ENCODE measurements at places on chromosomes 7 and 10.

DNA sequence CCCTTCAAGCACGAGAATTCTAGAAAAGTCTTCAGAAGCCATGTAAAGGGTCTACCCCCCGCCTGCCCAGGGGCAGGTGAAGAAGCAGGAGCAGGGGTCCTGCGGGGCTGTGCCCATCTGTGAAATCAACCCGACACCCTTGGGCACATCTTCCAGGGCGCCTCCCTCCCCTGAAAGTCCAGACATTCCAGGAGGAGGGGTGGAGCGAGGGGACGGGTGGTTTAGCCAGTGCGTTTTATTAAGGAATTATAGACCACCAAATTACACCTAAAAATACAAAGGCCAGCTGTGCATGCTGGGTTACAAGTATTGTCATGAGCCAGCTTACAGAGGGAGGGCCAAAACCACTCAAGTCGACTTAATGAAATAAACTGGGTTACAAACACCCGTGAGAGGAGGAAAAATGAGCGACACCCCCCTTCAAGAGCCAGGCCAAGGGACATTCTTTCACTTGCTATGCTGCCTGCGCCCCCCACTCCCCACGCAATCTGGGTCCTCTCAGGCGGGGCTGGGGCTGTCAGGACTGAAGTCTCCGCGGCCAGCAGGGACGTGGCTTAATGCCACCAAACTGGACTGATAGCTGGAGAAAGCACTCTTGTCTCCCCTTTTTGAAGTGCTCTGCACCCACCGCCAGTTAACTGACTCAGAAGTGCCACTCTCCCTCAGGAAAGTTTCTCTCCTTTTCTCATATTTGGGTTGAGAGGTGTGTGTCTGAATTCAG, 360.3 kb downstream of the FRMD4A start:
- no peak for DNase-seq

GRCh38 chr7:47089461-47089860, 492.4 kb downstream of the TNS3 start:
- DNase-seq = no peak

- DNase-seq = no peak
These were observed 93.8 kb downstream of the ADAM12 start for GRCh38 chr10:126294451-126294850.

GRCh38 chr7:5636914-5637313, 144.5 kb downstream of the RNF216 start:
- DNase-seq = no peak

DNA sequence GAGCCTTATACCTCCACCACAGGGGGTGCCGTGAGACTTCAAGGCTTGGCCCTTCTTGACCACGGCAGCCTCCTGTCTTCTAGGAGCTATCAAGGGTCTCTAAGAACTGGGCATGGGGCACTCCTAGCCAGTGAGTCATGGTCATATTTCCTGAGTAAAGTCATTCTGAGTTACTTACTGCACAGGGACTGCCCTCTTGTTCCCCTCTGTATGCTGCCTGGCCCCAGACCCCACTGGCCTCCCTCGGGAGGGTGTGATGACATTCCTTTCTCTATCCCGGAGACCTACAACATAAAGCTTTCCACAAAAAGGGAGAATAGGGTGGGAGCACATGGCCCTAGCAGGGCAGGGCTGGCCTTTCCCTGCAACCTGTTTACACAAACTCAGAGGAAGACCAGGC, 21.4 kb downstream of the DPCD start:
- no peak for DNase-seq

DNA sequence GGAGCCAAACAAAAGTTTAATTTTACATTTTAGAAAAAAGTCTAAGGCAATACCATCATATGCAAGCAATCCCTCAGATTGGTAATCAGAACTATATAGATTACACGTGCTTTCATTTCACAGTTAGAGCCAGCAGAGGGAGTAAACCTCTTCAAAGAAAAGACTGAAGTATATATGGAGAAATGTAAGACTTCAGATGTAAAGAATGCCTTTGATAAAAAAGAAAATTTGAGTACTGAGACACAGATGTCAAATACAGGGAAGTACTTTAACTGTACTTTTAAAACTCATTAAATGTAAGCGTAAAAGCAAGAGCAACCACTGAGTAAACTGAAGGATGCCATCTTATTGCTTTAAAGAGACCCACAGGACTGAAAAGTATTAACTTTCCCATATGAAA, 101.4 kb upstream of the FAM133B start:
- peak; percentile 13 for DNase-seq

GRCh38 chr10:113463777-113464176, 89.1 kb upstream of the HABP2 start:
- no peak for DNase-seq

DNA sequence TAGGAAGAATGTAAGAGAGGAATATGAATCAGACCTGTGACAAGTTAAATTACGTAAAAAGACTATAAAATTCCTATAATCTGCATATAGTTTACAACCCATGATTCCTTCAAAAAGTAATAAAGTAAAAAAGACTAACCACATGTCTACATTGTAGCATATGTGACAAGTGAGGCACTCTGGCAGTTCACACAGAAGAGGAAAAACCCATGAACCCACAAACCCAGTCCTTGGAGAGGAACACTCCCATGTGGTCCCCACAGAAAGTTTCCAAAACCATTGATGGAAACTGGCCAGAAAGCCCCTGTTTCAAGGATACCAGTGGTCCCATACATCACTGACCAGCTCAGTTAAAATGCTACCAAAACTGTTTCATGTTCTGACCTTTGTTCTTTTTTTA, 15.7 kb downstream of the KDM7A start:
- DNase-seq = no peak

- DNase-seq = no peak
These were observed 25.5 kb downstream of the RABGEF1 start for GRCh38 chr7:66766041-66766440.

DNA sequence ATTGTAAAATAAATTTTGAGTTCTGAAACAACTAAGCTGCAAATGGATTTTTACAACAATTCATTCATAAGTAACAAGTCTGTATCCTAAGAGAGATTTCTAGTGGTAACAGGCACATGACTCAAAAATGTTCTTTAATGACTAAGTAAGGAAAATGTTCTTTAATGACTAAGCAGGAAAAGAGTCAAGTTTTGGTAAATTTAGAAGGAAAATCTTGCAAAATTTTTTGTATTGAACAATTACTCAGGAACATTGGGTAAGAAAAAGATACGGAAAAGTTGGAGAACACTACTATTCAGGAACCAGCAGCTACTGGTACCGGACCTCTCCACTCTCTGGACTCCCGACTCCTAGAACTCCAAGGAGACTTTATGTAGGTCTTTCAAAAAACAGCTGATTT, 33.5 kb downstream of the HYCC1 start:
- DNase-seq = no peak

GRCh38 chr10:79936625-79937615, 12.0 kb downstream of the SFTPD start:
- no peak for DNase-seq

GRCh38 chr10:98286419-98286818, 18.4 kb upstream of the LOXL4 start:
- no peak for DNase-seq

DNA sequence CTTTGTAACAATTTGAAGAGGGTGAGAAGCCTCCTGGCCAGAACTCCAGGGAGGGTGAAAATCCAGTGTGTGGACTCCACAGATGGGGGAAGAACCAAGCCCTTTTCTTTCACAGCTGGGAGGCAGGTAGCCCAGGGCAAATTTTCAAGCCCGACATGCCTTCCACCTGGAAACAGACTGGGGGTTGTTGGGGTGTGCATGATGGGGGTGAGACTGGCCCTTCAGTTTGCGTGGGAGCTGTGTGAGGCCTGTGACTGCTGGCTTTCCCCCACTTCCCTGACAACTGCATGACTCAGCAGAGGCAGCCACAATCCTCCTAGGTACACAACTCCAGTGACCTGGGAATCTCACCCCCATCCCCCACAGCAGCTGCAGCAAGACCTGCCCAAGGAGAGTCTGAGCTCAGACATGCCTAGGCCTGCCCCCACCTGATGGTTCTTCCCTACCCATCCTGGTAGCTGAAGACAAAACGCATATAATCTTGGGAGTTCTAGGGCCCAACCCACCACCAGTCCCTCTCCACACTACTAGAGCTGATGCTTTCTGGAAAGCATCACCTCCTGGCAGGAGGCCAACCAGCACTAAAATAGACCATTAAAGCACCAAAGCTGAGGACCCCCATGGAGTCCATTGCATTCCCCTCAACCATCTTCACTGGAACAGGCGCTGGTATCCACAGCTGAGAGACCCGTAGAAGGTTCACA, 445.4 kb downstream of the TFEC start:
- no peak for DNase-seq

GRCh38 chr7:19815546-19815945, 42.1 kb upstream of the TMEM196 start:
- no peak for DNase-seq

GRCh38 chr10:12595936-12596576, 246.7 kb downstream of the CAMK1D start:
- no peak for DNase-seq

GRCh38 chr10:46289209-46289810, 2.5 kb downstream of the ANTXRL start:
- no peak for DNase-seq

DNA sequence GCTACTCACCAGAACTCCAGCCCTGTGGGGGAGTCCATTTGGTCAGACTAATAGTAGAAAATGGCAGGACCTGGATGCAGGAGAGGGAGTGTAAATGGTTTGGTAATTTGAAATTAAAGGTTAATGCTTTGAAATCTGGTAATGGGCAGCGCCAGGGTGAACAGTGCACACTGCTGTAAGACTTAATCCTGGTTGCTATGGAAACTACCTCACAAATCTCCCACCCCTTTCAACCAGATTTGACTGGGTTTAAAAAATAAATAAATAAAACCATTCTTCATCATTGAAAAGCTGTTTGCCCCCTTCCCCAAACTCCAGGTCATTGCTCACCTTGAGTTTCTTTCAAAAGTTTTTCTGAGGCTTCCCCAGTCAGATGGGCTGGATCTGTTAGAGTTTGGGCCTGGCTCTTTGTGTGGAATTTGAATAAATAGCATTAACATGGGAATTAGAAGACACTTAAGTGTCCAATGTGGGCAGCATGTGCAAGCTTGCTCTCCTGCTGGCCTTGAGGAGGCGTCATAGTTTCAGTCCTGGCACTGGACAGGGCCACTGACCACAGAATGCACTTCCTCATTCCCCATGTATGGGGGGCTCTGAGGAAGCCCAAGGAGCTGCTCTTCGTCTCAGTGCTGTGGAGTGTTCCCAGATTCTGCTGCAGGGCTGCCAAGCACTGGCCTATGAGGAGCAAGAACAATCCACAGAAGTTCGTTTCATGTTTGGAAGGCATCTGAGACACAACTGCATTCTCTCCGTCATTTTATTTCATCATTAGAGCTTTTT, 90.7 kb downstream of the LRRC4 start:
- DNase-seq = no peak

DNA sequence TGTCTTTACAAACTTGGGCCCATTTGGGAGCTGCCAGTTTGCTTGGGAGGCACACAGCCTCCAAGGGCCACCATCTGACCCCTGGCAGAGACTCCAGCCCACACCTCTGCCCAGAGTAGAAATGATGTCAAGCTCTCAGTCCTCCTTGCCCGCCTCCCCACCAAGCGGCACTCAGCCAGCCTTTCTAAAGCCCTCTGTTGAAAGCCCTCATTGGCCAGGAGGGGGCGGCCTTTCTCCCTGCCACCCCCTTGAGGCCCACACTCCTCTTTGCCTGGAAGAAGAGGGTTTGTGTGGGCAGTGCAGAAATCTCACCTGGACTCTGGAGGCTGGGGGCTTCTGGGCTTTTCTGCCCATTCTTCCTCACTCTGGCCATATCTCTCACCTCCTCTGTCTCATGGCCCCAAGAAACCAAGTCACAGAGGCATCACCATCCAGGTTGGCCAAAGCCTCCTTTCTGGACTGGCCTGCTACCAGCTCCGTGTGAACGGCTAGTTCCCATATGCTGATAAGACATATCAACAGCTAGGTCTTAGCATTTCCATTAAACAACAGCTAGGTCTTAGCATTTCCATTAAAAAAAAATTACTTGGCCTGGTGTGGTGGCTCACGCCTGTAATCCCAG, 36.1 kb downstream of the UBTD1 start:
- peak; percentile 41 for DNase-seq

- DNase-seq = peak; percentile 14
These were observed 544.4 kb downstream of the DNAJB6 start for GRCh38 chr7:157881048-157881771.

DNA sequence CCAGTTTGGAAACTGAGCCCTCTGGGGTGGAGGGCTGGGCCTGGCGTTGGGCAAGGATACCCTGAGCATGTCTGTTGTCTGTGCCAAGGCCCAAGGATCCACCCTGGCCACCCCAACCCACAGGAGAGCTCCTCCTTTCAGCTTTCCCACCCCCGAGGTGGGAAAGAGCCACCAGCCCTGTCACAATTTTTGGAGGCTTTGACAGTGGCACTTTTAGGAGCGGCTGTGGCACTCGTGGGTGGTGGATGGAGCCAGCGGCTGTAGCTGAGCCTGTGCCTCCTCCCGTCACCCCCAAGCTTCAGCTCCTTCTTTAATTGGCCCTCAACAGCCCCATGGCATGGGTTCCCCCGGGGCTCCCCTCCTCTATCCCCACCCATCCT, 18.2 kb upstream of the ZNF862 start:
- no peak for DNase-seq
